ENCODE measurements at places on chromosomes 4 and X.

- peak; percentile 9 for DNase-seq
Observed at GRCh38 chr4:3292571-3293400, at the start of gene RGS12. Gene RGS12, plus strand, starts transcription at chr4:3293021. Its CDS starts 23,150 bp downstream, at chr4:3316171.

DNA sequence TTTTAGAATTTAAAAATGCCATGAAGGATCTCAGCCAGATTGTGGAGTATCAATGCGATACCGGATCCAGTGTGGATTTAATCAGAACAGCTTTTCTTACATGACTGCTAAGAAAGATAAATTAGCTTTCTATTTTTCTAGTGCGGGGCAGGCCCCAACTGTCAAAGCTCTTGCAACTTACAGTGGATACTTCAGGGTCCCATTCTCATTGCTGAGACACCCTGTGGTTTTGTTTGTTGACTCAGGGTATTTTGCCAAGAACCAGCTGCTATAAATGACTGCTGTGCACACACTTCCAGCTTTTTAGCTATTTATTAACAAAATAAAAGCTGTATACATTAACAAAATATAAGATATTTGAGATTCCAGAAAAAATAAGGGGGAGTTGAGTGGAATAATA is 166.4 kb downstream of the DCLK2 start:
- no peak for DNase-seq

DNA sequence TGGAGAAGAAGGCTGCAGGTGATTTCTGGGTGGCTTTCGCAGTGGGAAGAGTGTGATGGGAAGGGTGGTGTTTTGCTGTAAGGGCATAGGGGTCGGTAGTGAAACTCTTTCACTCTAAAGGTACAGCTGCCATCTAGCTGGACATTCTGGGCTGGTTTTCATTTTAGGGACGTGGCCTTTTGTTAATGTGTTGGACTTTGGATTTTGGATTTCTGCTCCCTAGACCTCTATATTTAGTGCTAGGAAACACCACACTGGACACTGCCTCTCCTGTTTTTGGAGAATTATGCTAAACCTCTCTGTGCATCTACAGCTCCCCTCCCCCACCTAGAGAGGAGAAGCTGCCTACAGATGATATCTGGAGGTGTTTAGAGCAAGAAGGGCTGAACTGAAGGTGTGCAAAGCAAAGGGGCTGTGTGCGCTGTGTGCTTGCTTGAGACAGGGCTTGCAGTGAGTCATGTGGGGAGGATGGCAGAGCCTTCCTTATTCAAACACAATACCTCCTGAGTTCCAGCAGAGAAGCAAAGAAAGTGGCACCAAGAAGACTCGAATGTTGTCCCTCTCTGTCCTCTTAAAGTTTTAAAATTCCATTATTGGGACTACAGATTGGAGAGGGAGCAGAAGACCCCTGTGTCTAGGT is 47.9 kb downstream of the STARD8 start:
- no peak for DNase-seq

GRCh38 chr4:40038977-40039376 is 17.7 kb upstream of the N4BP2 start:
- DNase-seq = no peak

DNA sequence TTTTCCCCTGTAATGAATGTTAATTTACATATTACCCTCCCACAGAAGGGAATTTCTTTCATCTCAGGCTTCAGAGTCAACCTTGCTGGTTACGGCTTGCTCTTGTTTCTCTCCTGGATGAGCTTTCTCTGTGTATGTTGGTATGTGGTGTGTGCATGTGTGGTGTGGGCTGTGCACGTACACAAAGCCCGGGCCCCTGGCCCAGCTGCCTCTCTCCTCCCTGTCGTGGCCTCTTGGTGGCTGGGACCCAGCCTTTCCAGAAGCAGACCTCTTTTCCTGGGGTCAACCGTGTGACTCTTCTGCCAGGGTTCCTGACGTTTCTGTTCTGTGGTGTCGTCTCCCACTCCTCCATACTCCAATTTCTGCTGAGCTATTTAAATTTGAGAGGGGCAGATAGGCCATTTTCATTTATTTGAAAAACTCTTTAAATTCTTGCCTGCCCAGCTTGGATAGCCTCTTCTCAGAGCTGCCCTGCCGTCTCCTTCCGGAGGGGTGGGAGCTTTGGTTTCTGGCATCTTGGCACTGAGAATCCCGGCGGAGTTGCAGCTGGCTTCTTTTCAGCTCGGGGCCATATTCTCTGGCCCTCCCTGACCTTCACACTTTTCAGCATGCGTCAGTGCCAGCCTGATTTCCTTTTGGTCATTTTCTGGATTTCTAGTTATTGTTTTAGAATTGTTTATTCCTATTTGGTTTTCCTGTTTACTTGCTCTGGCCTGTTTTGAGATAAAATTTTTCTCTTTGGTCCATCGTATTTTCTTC is 25.1 kb downstream of the FHDC1 start:
- DNase-seq = no peak

DNA sequence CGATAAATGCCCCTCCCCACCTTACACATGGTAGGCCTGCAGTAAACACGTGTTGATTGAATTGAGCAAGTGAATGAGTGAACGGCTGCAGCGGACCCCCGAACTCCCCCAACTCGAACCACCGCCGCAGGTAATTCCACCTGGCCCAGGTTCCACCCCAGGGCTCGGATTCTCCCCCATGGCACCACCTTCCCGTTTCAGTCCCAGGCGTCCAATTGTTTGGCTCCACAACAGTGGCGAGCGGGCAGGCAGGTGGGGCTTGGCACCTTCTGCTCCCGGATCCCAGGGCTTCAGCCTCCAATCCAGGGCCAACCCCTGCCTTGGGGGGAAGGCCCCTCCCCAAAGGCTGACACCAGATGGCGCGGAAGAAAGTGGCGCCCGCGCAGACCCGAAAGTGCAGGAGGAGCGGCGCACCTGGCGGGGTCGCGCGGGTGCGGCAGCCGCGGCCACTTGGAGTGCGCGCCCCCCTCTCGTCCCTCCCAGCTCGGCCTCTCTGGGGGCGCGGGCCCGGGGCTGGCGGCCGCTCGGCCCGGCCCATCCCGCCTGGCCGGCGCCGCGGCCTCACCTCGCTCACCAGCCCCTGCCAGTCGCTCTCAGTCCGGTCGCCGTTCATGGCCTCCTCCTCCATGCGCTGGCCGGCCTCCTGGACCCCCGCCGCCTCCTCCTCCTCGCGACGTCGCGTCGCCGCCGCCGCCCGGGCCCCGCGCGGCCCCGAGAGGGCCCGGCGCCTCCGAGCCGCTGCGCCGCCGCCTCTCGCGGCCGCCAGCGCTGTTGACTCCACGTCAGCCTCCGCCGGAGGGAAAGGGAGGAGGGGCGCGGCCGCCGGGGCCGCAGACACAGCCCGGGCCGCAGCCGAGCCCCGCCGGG is at the start of gene CCDC149:
Gene CCDC149, minus strand, starts transcription at position 791 of the 867 bp plus-strand sequence. Its CDS starts 178 bp downstream, at position 613.
- no peak for DNase-seq

DNA sequence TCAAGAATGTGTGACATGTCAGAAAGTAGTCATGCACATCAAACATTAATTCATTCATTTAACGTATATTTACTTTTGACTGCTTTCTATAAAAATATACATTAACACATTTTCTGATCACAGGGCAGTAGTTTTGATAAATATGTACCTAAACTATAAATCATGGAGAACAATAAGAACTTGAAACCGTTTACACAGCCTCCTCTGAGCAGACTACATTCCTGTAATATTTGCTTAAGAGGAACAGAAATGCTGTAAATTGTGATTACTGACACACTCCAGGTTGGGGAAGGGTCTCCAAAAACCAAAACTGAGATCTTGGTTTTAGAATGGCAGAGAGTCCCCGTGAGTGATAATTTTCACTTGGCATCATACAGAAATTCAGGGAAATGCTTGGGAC is 120.7 kb upstream of the PPARGC1A start:
- DNase-seq = no peak

- DNase-seq = no peak
Observed at GRCh38 chrX:920234-920799, 289.7 kb downstream of the SHOX start.

GRCh38 chr4:84651499-84651898 is 68.6 kb downstream of the CDS1 start:
- DNase-seq = no peak

DNA sequence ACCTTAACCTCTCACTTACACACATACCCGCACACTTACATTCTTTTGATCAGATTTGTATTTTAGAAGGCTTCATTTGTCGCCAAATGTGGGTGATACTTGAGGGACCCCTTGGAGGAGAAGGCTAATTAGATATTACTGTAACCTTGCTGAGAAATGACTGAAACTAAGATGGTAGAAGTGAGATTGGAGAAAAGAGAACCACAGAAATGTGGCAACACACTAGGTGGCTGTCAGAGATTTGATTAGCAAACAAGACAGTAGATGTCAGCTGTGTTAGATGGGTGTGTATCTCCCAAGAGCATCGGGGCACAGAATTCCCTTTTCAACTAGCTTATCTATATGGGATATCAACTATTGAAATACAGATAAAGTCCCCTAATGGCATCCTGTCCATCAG is 149.3 kb upstream of the FABP2 start:
- no peak for DNase-seq

- no peak for DNase-seq
Observed at GRCh38 chr4:81919810-81920209, 448.1 kb upstream of the RASGEF1B start.

Measured in NCI-H1436 treated with DMSO at 0.1 percent for 48 hours (cell line).